ENCODE measurements at places on chromosomes 5 and 9.

DNA sequence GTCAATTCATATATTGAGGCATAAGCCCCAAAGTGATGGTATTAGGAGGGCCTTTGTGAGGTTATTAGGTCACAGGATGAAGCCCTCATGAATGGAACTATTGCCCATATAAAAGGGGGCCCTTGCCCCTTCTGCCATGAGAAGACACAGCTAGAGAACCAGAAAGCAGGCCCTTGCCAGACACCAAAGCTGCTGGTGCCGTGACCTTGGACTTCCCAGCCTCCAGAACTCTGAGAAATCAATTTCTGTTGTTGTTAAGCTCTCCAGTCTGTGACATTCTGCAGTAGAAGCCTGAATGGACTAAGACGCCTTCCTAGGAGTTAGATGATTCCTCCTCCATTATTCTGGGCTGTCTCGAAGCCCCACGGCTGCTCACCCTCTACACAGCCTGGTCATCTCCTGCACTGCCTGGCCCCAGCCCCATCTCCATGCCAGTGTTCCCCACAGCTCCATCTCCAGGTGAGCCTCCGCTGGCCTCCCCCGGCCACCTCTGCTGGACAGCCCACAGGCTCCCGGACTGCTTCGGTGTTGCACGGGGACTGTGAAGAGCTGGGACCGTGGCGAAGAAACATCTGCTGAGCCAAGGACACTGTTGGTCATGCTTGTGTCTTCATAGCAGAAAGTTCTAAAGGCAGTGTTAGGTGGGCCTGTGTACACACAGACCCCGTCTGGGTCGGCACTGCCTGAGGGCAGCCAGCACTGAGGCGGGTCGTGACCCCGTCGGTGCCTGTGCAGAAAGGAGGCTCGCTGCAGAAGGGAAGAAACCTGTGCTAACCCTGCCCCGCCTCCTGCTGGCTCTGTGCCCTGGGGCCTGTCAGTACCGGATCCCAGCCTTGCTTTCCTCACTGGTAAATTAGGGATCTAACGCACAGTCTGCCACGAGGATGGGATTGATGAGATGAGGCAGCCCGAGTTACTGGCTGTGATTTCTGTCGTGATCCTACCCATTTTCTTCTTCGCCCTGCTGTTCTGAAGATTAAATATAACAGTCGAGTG is 55.1 kb upstream of the CNOT6 start:
- no peak for DNase-seq

- no peak for DNase-seq
Measured at GRCh38 chr5:39714036-39714698, 289.4 kb upstream of the DAB2 start.

DNA sequence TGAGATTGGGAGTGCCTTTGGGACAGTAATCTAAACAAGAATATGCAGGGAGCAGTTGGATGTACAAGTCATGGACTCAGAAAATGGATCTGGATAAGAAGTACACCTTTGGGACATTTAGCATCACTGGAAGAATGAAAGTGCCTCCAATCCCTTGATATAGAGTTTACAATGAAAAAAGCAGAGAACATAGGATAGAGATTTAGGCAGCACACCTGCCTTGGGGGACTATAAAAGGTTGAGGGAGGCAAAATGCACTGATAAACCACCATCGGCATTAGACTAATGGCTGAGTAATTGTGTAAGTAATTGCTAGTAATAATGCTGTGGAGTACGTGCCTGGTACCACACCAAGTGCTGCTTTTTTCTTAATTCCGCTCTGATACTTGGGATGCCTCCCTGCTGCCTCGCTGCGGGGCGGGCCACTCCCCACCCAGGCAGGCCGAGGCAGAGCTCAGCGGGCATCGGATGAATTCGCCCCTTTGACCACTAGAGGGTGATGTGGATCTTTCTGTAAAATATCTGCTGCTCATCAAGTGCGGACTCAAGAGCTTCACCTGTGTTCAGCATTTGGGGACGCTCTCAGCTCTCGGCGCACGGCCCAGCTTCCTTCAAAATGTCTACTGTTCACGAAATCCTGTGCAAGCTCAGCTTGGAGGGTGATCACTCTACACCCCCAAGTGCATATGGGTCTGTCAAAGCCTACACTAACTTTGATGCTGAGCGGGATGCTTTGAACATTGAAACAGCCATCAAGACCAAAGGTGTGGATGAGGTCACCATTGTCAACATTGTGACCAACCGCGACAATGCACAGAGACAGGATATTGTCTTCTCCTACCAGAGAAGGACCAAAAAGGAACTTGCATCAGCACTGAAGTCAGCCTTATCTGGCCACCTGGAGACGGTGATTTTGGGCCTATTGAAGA is 99.9 kb downstream of the ANKRD18B start:
- peak; percentile 63 for DNase-seq

GRCh38 chr9:1284727-1285126 is 234.6 kb downstream of the DMRT2 start:
- no peak for DNase-seq

GRCh38 chr5:168151041-168151440 is 140.4 kb upstream of the WWC1 start:
- no peak for DNase-seq

DNA sequence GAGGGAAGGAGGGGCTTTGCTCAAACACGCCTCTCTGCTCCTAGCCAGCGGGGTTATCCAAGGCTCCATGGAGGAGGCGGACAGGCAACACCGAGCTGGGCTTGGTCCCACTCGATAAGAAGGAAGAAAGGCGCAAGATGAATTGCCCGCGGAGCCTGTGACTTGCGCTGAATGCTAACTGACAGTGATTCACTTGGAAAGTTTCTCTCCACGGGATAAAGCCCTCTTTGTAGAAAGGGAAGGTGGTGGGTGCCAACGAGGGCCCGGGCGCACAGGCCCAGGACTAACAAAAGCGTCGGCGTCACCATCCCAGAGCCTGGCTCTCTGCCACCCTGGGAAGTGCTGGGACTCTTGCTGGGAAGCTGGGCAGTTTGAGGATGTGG is 76.0 kb downstream of the VAV2 start:
- DNase-seq, result no peak

DNA sequence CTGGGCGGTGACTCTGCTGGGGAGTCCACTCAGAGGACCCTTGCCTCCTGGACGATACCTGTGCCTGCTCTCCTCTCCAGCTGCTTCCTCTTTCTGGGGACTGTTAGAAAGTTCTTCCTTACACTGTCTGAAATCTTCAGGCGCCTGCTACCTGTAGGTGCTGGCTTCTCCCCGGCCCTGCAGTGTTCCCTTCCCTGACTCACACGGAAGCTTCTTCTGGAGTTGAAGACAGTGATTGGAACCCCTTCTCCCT is 562 bp downstream of the GSN start:
- DNase-seq, result no peak

GRCh38 chr5:139738193-139739149 is 57.1 kb upstream of the PSD2 start:
- DNase-seq, result no peak

DNA sequence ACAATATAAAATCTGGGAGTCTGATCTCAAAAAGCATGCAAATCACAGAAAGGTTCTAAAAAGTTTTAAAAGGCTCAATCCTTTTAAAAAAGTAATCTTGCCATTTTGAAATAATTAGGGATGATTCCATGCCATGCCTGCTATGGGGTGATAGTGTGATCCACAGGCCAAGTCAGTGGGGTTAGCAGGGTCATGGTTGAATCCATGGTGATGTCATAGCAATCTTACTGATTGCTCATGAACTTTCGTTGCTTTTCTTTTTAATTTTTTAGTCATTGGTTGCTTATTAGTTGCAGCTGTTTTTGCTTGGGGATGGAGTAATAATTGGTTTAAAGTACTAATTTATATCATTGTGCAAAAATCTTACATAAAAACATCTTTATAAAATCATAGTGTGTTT is 485.0 kb downstream of the ENC1 start:
- DNase-seq, result no peak

DNA sequence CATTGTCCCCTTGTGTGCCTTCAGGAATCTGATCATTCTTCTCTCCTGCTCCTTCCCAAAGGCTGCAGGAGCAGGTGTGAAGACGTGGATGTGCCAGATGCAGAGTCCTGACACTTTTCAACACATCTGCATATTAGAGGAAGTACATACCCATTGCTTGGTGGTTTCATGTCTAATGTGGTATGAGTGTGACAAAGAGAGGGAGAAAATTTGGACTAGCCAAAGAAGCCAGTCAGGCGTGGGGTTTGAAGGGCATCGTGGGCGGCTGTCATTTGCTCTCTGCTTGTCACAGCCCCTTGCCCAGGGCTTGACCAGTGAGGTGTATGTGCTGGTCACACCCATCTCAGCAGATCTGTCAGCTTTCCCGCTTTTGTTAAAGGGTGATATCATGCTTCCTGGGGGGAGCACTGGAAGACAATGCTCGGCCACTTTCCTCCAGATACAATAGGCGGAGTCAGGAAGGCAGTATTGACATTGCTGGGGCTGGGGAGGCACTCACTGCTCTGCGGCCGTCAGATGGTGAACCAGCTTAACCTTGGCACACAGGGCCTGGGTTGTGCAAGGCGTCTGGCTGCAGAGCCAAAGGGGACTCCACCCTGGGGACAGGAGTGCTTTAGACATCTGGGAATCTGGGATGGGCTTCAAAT is 8.6 kb downstream of the TEK start:
- no peak for DNase-seq

DNA sequence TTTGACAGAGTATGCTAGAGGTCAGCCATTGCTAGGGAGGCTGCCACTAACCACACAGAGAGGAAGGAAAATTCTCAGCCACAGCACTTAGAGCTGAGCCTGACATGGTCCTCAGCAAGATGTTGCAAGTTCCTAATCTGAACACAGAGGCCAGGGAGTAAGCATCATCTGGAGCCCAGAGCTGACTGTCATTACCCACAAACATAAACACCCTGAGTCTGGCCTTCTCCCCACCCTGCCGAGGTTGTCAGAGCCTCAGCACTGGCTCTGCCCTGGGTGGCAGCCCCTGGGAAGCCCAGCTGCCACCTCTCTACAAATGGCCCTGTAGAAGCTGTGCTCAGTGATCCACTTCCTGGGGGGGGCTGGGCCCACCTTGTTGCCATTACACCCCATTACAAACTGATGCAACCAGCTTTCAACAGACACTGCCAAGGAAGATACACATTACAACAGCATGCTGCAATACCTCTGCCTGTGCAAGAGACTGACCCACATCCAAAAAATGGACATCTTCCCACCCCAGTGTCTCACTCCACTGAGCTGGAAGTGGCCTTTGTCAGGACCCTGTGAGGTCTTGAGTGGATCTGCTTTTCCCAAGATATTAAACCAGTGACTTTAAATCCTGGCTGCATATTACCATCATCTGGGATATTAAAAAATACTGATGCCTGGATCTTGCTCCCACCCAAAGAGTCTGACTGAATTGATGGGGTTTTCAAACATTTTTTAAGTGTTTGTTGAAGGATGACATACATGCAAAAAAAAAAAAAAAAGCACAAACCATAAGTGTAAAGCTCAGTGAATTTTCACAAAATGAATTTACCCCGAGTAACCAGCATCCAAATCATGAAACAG is 33.0 kb downstream of the IRF1 start:
- DNase-seq, result no peak

DNA sequence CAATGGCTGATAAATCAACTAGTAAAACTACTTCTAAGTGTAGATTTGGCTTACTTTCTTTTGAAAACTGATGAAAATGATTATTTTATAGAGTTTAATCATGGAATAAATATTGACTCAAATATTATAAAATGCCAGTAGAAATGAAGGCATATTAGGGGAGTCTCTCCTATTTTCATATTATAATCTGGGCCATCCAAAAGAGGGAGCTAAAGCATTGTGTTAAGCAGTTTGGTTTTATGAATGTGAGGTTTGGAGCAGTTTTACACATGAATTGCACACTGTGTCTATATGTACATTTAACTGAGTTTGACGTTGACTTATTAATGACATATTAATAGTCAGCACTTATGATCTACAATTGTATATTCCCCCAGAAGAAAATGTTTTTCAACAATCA is 17.4 kb downstream of the CDH9 start:
- DNase-seq, result no peak

GRCh38 chr5:140054086-140054689 is 11.1 kb upstream of the NRG2 start:
- DNase-seq, result no peak

DNA sequence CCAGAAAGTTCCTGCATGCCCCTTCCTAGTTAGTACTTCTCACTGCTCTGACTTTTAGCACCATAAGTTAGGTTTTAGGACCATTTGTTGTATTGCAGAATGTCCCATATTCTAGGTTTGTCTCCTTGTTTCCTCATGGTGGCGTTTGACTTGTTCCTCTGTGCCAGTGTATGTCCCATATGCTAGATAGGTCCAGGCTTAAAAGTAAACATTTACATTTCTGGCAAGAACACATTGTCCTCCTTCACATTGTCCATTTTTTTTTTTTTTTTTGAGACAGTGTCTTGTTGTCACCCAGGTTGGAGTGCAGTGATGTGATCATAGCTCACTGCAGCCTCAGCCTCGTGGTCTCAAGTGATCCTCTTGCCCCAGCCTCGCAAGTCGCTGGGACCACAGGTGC is 15.4 kb downstream of the TBC1D13 start:
- DNase-seq, result no peak

- DNase-seq, result no peak
Measured at GRCh38 chr5:166346726-166347374, 1944.6 kb upstream of the WWC1 start.

GRCh38 chr9:132077881-132078698 is 1.6 kb downstream of the MED27 start:
- DNase-seq, result peak; percentile 75

DNA sequence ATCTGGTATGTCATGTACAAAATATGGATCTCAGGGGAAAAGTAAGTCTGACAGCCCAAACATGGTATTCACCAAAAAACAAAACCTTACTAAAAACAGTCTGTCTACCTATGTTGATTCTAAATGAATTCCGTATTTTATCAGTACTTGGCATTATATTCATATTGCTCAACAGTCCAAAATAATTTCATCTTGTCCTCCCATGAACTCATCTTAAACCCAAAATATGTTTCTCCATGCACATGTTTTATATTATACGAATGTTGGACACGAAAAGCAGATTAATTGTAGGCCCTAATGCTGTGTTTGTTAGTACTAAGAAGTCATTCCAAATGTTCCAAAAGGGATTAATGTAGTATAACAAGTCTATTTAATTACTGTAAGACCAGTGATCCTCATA is 20.1 kb downstream of the NFIB start:
- no peak for DNase-seq

GRCh38 chr9:116718111-116718510 is 31.0 kb downstream of the TRIM32 start:
- no peak for DNase-seq

- no peak for DNase-seq
Measured at GRCh38 chr9:112012026-112012902, 115.7 kb downstream of the UGCG start.

- DNase-seq, result no peak
Measured at GRCh38 chr5:23483090-23483489, 24.3 kb upstream of the PRDM9 start.

GRCh38 chr5:89005990-89006389 is 123.0 kb upstream of the MEF2C start:
- no peak for DNase-seq

GRCh38 chr5:59328709-59329296 is 564.7 kb downstream of the PDE4D start:
- DNase-seq, result peak; percentile 33

GRCh38 chr5:74865256-74865803 is 857 bp downstream of the FAM169A start:
- DNase-seq, result no peak
